Natural killer cell (primary cell): ENCODE measurements at places on chromosomes 2 and 18. TPM values are rescaled to one million over a fixed set of nuclear protein-coding genes. Genes with fewer than 3 reads are reported as not detected.

The ST3GAL5 gene
- 72.4 TPM for total RNA-seq

GRCh38 chr2:182173944-182174622, 188.4 kb downstream of the PPP1R1C start:
- no peaks in the 10 kb centered on the region for H3K27me3 ChIP-seq
- H3K4me3 ChIP-seq = no peak overlapping the region
- no peak for DNase-seq
- no peaks in the 10 kb centered on the region for H3K4me1 ChIP-seq

- H3K27me3 ChIP-seq = no peaks in the 10 kb centered on the region
- H3K4me1 ChIP-seq = no peaks in the 10 kb centered on the region
- H3K4me3 ChIP-seq = no peak overlapping the region
- no peaks in the 10 kb centered on the region for H3K36me3 ChIP-seq
- no peak for DNase-seq
- no peak overlapping the region for H3K27ac ChIP-seq
Observed at GRCh38 chr2:60098996-60099395, 454.5 kb downstream of the BCL11A start.

GRCh38 chr2:53911434-53912189, 51.8 kb upstream of the GPR75 start:
- H3K4me1 ChIP-seq = peaks cover 2% of the 10 kb centered on the region
- peaks cover 46% of the 10 kb centered on the region for H3K36me3 ChIP-seq
- H3K4me3 ChIP-seq = no peak overlapping the region
- H3K27me3 ChIP-seq = no peaks in the 10 kb centered on the region

- peaks cover 4% of the 10 kb centered on the region for H3K4me1 ChIP-seq
- peak; percentile 26 for DNase-seq
- H3K4me3 ChIP-seq = no peak overlapping the region
- H3K27me3 ChIP-seq = peaks cover 13% of the 10 kb centered on the region
Observed at GRCh38 chr2:75608684-75609333, 37.8 kb upstream of the MRPL19 start.

DNA sequence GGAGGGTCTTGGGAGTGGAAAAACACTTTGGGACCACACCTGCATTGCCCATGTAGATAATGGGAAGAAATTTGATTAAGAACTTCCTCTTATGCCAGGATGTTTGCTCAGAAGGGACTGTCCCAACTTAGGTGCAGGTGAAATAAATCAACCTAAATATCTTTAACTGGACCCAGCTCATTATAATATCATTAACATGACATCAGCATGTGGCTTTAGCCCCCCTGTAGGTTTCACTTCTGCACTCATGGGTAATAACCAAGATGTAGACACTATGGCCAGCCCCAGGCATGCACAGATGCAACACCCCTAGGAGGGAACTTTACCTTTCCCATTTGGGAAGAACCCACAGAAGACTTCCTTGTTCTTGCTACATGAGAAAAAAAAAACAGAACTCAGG, 227.4 kb upstream of the ZNF804A start:
- no peak overlapping the region for H3K4me3 ChIP-seq
- H3K27me3 ChIP-seq = no peaks in the 10 kb centered on the region
- H3K36me3 ChIP-seq = no peaks in the 10 kb centered on the region
- DNase-seq = no peak

DNA sequence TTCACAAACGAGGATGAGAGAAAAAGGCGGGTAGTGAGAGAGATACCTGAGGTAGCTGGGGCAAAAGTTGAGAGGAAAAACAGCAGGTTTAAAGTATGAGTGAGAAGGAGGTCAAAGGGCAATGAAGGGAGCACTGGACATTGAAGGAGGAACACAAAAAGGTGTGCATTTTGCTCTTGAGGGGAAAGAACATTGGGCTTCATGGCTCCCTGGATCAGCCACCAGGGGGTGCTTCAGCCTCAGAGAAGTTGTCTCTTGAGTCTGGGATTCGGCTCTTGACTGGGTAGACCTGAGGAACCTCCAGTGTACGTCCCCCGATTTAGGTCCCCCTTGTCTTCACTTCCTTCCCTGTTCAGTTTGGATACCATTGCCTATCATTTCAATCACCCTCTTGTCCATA, 128.5 kb downstream of the RAPGEF4 start:
- H3K27ac ChIP-seq = no peak overlapping the region
- no peaks in the 10 kb centered on the region for H3K4me1 ChIP-seq
- H3K36me3 ChIP-seq = no peaks in the 10 kb centered on the region
- H3K4me3 ChIP-seq = no peak overlapping the region

The PSMA8 gene
- total RNA-seq = not detected

The CDK15 gene
- total RNA-seq = 0.72 TPM

DNA sequence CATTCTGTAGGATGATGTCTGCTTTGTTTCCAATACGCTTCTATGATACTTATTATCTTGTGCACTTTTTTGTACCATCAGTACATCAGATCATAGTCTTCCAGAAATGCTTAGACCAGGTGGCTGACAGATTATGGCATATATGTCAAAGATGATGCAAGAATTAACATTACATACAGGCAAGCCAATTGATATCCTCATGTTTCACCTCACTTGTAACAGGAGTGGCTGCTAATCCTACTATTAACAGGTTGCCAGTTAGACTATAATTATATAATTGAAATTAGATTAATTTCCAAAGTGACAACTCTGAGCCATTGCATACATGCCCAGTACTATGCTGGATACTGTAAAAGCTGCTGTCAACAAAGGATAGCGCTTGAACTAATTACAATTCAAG, 77.2 kb downstream of the TLK1 start:
- no peaks in the 10 kb centered on the region for H3K27me3 ChIP-seq
- peaks cover 3% of the 10 kb centered on the region for H3K4me1 ChIP-seq
- no peak for DNase-seq
